CD4-positive, alpha-beta memory T cell (primary cell): ENCODE measurements at places on chromosomes 16 and 17.

DNA sequence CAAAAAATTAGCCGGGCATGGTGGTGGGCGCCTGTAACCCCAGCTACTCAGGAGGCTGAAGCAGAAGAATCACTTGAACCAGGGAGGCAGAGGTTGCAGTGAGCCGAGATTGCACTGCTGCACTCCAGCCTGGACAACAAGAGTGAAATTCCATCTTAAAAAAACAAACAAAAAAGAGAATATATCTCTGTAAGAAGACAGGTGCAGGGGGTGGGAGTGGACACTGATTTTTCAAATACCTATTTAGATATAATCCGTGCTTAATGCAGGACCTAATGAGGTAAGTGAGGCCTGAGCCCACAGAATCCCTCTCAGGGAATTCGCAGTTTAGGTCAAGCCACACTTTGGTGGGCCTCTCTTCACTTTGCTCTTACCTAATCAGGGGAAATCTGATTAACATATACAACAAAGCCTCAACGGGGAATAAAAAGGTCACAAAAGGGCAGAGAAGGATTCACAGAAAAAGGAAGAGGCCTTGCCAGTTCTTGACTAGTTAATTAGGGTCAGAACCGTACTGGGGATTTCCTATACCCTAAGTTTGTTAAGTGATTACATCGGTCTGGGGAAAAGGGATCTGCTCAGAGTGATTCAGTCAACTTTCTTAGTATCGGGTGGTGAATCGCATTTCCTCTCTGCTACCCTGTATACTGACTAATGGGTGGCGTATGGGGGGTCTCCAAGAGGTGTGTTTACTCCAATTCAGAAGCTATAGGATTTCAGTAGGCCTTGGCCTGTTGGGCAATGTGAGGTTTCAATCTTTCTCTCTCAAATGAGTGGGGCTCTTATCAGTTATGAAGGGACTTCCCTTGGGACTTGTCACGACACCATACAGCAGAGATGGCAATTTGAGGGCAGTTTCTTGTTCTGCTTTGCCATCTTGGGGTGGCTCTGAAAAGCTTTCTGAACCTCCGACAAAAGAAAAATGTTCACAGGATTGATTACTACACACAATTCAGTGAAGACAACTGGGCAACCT is 1.9 kb upstream of the NFAT5 start:
- no peaks in the 10 kb centered on the region for H3K27me3 ChIP-seq
- DNase-seq, result peak; percentile 45
- peak overlapping the region; percentile 33 for H3K4me3 ChIP-seq
- peaks cover 31% of the 10 kb centered on the region for H3K4me1 ChIP-seq
- H3K36me3 ChIP-seq, result no peaks in the 10 kb centered on the region
- H3K27ac ChIP-seq, result peak overlapping the region; percentile 91

GRCh38 chr17:28579526-28579925 is 2.8 kb upstream of the ALDOC start:
- H3K4me1 ChIP-seq, result peaks cover 19% of the 10 kb centered on the region
- H3K27me3 ChIP-seq, result no peaks in the 10 kb centered on the region
- no peak overlapping the region for H3K27ac ChIP-seq
- H3K36me3 ChIP-seq, result no peaks in the 10 kb centered on the region
- DNase-seq, result no peak

DNA sequence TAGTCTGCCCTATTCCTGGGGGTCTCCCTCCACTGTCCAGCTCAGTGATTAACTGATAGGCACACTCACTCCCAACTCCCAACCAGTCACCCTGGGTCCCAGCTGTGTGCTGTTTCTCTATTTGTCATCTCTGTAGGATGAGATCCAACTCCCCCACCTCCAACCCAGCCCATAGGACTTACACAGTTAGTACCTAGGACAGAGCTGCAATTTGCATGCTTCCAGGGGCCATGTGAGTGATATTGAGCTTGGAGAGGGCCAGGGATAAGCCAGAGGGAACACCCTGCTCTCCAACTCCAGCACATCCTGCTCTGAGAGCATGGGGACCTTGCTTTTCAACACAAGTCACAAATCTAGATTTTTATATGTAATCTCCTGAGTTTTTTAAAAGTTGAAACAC is 8.8 kb downstream of the C17orf113 start:
- no peak for DNase-seq
- no peaks in the 10 kb centered on the region for H3K4me1 ChIP-seq
- no peak overlapping the region for H3K4me3 ChIP-seq
- H3K27ac ChIP-seq, result no peak overlapping the region
- no peaks in the 10 kb centered on the region for H3K36me3 ChIP-seq

DNA sequence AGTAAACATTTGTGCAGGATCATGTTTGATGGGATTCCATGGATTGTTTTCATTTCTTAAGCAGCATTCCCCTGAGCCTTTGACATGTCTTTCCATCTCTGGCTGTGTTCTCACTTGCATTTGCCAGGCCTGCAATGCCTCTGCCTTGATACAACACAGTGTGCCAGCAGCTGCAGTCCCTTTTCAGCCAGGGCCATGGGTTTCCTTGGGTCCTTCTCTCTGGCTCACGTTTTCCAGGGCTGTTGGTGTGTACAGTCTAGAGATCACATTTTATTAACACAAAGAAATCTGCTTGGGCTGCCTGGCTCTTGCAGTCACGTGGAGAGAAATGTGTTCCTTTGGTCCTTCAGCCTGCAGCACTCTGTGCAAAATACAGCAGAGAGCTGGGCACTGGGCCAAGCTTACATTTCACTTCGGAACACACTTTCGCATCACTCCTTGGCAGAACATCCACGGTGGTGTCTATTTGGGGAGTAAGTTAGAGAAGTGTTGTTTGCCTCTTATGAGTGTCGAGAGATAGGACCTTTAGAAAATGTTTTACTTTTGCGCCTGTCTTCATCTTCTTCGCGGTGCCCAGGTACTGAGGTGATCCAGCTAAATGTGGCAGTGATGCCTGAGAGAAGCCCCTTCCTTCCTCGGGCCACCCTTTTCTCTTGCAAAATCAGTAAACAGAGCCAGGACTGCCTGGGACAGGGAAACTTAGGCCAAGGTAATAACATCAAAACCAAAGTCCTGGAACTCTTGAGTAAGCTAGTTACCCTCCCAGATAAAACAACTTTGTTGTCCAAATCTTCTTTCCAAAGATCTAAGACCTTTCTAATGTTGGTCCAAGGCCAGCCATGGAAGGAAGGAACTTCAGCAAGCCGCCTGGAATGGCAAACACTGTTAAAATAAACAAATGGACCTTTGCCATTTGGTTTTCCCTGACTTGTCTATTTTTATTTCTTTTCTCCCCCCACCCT is 20.9 kb downstream of the HLF start:
- H3K36me3 ChIP-seq, result no peaks in the 10 kb centered on the region
- no peak overlapping the region for H3K27ac ChIP-seq
- no peak overlapping the region for H3K4me3 ChIP-seq
- no peak for DNase-seq

- peaks cover 7% of the 10 kb centered on the region for H3K4me1 ChIP-seq
- no peak overlapping the region for H3K4me3 ChIP-seq
- no peak overlapping the region for H3K27ac ChIP-seq
- DNase-seq, result peak; percentile 40
- no peaks in the 10 kb centered on the region for H3K27me3 ChIP-seq
Measured at GRCh38 chr16:4404247-4404966, 12.0 kb downstream of the CORO7 start.

- peaks cover 82% of the 10 kb centered on the region for H3K36me3 ChIP-seq
- no peak overlapping the region for H3K27ac ChIP-seq
- H3K4me3 ChIP-seq, result no peak overlapping the region
- DNase-seq, result no peak
- H3K4me1 ChIP-seq, result no peaks in the 10 kb centered on the region
Measured at GRCh38 chr17:64533784-64534183, 27.0 kb downstream of the CEP95 start.

DNA sequence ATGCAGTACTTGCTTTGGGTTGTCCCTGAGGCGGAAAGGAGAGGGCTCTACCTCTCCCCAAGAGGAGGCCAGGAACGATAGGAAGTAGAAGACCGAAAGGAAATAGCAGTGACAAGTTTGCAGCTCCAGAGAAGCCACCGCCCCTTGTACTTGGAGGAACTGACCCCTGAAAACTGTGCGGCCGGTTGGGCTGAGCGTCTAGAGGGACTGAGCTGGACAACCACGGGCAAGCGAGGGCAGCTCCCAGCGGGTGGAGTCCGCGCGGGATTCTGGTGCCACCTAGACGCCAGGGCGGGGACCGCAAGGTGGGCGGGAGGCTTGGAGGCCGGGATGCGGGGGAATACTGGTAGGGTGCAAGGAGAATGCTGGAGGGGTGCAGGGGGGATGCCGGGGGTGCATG is 1.3 kb upstream of the SLC6A4 start:
- H3K4me3 ChIP-seq, result no peak overlapping the region
- H3K27ac ChIP-seq, result no peak overlapping the region
- peaks cover 20% of the 10 kb centered on the region for H3K4me1 ChIP-seq
- peaks cover 14% of the 10 kb centered on the region for H3K27me3 ChIP-seq

- no peaks in the 10 kb centered on the region for H3K4me1 ChIP-seq
- DNase-seq, result no peak
- H3K27ac ChIP-seq, result no peak overlapping the region
- H3K4me3 ChIP-seq, result no peak overlapping the region
Measured at GRCh38 chr16:55221836-55222235, 102.2 kb upstream of the IRX6 start.

- H3K4me3 ChIP-seq, result no peak overlapping the region
- no peak for DNase-seq
- no peak overlapping the region for H3K27ac ChIP-seq
- no peaks in the 10 kb centered on the region for H3K27me3 ChIP-seq
- no peaks in the 10 kb centered on the region for H3K4me1 ChIP-seq
- H3K36me3 ChIP-seq, result peaks cover 41% of the 10 kb centered on the region
Measured at GRCh38 chr17:6603744-6604325, 36.7 kb downstream of the KIAA0753 start.
